ENCODE measurements at places on chromosomes 7 and 10.

GRCh38 chr7:10908600-10908999, 65.1 kb upstream of the PHF14 start:
- no peak for DNase-seq

GRCh38 chr7:111173990-111174389, 83.1 kb downstream of the LRRN3 start:
- DNase-seq, result no peak

DNA sequence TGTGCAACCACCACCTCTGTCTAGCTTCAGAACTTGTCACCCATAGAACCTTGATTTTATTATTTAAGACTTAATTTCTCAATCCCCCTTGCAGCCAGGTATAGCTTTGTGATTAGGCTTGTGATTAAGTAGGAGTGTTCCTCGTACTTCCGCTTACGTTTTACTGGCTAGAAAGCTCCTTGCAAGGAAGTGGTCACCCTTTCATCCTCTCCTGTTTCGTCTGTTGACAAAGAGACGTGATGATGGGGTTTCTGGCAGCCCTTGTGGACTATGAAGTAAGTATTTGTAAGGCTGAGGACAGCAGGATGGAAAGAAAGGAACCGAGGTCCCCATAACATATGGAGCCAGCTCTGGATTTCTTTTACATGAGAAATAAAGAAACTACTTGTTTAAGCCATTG, 86.5 kb upstream of the KDM7A start:
- DNase-seq, result no peak

DNA sequence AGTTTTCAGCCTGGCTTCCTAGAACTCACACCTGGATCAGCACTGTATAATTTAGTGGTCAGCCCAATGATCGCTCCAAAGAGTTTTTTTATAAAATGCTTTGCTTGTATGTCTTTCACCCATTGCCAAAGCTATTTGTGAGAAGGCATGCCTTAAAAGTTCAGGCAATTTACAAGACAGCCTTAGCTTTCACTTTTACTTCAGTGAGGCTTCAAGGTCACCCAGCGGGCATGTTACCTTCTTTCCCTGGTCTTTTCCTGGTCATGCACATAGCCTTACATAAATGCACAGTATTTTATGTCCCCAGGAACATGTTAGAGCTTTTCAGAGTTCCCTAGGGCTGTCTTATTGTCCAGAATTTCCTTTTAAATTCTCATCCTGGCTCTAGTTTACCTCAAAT, 179.9 kb upstream of the TMEM72 start:
- no peak for DNase-seq

DNA sequence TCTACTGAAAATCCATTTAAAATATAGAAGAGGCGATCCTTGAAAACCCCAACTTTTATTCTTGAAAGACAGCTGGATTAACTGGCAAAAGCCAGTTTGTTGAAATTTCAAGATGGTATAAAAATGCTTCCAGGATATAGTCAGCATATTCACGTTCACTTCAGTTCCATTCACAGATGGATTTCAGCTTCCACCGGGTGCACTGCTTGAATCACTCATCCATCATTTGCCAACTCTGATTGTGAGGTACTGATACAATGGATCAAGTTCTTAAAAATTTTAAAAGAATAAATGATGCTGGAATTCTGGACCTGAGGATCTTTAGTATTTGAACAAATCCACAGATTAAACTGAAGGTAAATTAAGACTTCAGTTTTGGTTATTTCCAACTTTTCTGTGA, 2.4 kb downstream of the PURB start:
- DNase-seq, result peak; percentile 26

DNA sequence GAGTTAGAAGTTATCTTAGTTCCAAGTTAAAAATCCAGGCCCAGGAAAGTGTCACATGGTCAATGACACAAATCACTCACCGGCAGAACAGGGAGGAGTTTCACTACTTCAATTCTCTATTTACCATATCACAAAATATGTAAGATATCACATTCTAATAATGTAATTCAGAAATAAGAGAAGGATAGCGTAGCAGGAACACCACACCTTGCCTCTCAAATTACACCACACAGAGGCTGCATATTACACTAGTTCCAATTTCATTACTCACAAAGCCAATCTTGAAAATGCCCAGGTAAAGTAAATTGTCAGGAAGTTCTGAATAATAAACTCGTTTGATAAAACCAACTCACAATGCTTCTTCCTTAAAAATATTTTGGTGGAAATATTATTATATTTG, 169.2 kb downstream of the CTTNBP2 start:
- no peak for DNase-seq

GRCh38 chr7:75953431-75953830, 38.5 kb downstream of the POR start:
- DNase-seq, result no peak

- peak; percentile 64 for DNase-seq
These were observed 128.0 kb downstream of the ZMIZ1 start for GRCh38 chr10:79196470-79197461.

DNA sequence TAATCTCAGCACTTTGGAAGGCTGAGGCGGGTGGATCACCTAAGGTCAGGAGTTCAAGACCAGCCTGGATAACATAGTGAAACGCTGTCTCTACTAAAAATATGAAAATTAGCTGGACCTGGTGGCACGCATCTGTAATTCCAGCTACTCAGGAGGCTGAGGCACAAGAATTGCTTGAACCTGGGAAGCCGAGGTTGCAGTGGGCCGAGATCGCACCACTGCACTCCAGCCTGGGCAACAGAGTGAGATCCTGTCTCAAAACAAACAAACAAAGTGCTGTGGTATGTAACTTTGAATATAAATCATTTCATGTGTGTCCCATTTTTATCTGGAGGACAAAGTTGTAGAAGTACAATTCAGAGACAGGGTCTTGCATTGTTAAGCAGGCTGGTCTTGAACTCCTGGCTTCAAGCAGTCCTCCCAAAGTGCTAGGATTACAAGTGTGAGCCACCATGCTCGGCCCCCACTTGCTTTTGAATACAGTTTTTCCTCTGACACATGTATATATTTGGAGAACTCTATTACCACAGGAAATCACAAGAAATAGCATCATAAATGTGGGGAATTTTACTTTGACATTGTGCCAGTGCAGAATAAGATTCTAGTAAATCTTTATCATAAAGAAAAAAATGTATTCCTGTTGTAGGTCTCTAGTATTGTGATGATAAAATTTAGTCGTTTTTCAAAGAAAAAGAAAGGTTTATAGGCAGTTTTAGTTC, 32.6 kb downstream of the PTPN12 start:
- no peak for DNase-seq

All from A172 (cell line).